ENCODE measurements at places on chromosomes 2 and 18.

DNA sequence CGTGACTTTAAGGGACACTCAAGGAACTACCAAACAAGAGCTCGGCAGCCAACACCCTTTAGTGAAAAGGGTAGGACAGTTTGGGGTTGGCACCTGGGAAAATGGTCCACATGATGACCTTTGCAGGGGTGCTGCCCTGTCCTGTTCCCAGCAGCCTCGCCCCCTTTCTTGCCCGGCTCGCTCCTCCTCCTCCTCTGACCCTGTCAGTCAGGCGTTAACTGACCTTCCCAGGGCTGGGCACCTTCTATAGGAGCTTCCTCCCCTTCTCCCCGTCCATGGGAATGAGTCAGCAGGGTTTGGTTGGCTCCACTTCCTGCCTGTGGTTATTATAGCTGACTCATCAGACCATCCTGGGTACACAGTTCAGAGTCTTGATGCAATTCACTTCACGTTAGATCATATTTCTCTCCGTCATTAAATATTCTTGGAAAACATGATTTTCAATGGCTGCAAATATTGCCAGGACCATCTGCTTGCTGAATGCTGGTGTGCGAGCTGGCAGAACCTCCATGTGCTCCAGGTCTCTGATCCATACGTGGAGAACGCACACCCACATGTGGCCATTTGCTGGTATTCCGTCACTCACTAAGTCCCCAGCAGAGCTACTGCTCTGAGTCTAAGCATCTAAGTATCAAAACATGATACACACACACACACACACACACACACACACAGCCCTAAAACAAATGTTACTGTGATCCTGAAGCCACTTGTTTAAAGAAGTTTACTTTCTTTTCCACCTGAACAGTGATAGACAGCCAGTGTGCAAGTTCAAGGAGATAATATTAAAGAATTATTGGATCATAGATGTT lies 185.0 kb downstream of the ANAPC1 start:
- no peak for DNase-seq

GRCh38 chr2:39657287-39657937 lies 8.3 kb upstream of the TMEM178A start:
- DNase-seq = no peak

DNA sequence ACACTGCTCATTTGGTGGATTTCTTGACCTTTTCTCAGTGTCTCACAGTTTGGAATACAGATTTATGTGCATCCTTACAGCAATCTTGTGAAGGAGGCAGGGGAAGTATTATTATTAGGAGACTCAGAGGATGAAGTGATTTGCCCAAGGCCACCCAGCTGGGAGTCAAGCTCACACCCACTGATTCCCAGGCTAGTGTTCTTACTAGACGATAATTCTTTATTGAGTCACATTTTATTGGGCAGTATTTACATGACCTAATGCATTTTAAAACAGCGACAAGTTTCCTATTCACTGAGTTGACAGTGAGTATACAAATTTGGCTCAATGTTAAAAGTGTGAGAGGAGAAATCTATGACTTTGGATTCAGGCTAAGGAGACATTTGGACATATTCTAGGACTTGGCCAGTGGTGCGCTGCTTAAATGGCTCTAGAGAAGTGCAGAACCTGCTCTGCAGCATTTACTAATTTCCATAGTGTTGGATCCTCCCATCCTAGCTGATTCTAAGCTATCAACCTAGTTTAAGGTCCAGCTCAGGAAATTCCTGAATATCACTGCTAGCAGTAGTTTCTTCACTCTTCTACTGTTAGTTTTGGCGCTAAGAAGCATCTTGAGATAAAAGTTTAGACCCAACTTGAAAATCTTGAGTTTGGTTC lies 199.3 kb downstream of the MTX2 start:
- no peak for DNase-seq

DNA sequence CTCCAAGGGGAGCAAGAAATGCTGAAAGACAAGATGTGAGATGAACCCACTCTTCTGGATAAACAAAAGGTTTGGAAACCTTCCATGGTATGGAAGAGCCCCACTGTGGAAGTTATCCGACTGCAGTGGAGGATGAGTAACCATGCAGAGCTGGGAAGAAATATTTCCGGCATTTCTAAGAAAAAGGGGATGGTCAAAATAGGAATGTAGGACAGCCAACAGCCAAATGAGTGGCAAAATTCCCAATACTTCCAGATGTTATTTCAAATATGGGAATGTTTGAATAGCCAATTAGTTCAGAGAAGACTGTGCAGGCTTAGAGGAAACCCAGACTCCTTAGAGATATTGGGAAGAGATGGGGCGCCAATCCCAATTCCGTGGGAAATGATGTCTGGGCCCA lies 246.8 kb downstream of the RAD51AP2 start:
- DNase-seq = no peak

GRCh38 chr18:44521668-44522022 lies 159.0 kb upstream of the SETBP1 start:
- DNase-seq = no peak

- DNase-seq = no peak
Observed at GRCh38 chr18:12659904-12660605, 2.1 kb upstream of the SPIRE1 start.

- peak; percentile 6 for DNase-seq
Observed at GRCh38 chr2:188132385-188132784, 159.3 kb upstream of the GULP1 start.

- DNase-seq = no peak
Observed at GRCh38 chr18:5662586-5663090, 118.8 kb upstream of the EPB41L3 start.

GRCh38 chr2:42860319-42861094 lies 68.1 kb upstream of the HAAO start:
- DNase-seq = no peak

DNA sequence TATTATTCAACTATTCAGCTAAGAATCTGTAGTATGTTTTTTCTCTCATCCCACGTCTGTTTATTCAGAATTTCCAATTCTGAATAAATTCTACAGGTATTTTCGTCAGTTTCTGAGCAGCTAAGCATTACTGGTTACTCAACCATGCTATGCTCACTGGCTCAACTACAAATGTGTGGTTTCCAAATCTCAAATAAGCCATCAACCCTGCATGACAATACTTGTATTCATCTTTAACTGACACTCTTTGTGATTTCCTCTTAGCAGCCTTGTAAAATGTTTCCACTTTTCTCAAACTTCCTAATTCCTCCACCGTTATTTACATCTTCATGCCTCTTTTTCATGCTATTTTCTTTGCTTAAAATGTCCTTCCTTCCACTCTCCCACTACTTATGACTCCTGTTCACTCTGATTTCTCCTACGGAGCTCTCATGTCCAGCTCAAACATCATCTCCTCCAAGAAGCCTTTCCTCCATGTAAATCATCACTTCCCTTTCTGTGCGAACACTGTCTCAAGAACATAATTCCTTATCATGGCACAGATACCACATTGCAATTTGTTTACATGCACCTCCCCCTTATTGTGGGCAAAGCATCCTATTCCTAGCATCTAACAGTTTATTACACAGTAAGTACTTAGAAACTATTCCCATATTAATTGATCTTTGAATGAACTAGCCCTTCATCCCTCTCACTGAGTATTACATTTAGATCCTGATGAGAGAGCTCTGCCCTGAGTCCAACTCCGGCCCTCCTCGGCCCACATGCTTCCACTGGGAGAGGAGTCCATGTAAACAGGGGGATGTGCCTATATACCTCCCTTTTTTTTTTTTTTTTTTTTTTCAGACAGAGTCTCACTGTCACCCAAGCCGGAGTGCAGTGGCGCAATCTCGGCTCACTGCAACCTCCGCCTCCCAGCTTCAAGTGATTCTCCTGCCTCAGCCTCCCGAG lies 10.5 kb downstream of the CCDC88A start:
- DNase-seq = no peak

- DNase-seq = no peak
Observed at GRCh38 chr2:135320465-135321355, 210.3 kb downstream of the ZRANB3 start.

GRCh38 chr18:66046032-66046602 lies 295.3 kb downstream of the CDH7 start:
- no peak for DNase-seq

GRCh38 chr2:135997380-135997779 lies 12.0 kb upstream of the DARS1 start:
- DNase-seq = no peak

- no peak for DNase-seq
Observed at GRCh38 chr2:3323360-3324035, 54.1 kb downstream of the EIPR1 start.

DNA sequence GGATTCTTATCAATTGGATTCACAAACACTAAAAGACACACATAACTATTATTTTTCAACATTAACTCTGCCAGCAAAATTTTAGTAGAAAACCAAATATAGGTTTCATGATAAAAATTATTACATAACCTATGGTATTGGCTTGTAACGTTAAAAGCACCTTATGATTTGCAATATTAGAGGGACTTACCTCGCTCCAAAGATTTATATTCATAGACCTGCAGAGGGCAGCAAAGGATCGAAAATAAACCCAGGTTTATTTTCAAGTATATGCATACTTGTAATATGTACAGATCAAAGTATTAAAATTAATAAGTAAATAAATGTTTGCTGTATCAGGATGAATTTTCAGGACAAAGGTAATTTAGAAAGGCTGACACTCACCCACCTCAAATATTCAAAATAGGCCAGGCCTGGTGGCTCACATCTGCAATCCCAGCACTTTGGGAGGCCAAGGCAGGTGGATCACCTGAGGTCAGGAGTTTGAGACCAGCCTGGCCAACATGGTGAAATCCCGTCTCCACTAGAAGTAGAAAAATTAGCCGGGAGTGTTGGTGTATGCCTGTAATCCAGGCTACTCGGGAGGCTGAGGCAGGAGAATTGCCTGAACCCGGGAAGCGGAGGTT lies 45.3 kb downstream of the LRPPRC start:
- peak; percentile 5 for DNase-seq

GRCh38 chr2:152126664-152127063 lies 27.8 kb upstream of the CACNB4 start:
- no peak for DNase-seq

- no peak for DNase-seq
Observed at GRCh38 chr2:64203131-64203857, 59.1 kb upstream of the PELI1 start.

DNA sequence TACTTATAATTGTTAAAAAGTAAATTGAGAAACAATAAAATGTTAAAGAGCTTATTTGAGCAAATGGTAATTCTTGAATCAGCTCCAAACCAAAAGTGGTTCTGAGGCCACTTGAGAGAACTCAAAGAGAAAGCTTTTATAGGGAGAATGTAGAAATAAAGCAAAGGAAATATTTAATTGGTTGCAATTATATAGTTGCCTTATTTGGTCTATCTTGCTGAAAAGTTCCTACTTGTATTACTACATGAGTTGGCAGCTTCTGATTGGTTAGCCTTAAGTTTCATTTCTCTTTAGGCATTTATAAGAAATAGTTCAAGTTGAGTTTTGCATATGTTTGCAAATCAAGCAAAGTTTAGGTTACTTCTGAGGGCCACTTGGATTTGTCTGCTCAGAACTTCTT lies 38.1 kb downstream of the SCN2A start:
- DNase-seq = no peak

GRCh38 chr2:173059971-173060461 lies 15.6 kb upstream of the MAP3K20 start:
- DNase-seq = no peak

- no peak for DNase-seq
Observed at GRCh38 chr2:174044556-174044955, 79.4 kb upstream of the SP3 start.

DNA sequence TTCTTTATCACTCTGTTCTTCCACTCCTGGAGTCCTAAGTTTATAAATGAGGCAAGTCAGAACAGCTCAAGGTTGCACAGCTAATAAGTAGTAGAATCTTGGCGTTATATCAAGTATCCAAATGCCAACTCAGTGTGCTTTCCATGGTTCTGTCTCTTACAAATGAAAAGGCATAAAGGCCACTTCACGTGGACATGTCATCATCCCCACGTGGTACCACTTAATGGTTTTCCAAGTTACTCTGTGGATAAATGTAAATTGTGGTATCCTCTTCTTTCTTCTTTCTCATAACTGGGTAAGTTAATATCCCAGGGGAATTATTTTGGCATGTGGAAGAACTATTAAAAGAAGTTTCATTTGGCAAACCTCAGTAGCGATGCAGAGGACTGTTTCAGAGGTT lies 131.5 kb upstream of the L3MBTL4 start:
- no peak for DNase-seq

DNA sequence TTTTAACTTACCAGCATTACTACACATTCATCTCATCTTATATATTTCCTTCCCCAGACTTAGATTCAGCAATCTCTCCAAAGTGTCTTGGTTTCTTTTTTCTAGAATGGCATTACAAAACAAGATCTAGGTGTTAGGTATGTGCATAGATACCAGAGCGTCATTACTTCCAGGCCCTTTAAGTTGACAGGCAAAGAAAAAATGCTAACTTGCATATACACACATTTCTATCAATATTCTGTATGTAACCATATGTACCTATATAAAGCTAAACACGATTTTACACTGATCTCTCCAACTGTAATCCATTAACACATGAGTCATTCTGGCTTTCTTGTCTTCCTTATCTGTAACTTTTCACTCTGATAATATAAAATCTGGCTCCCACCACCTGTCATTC lies 503.8 kb upstream of the NRXN1 start:
- DNase-seq = no peak
